PC-9 (cell line): ENCODE measurements at places on chromosomes 7 and 10. TPM values are rescaled to one million over a fixed set of nuclear protein-coding genes. Genes with fewer than 3 reads are reported as not detected.

Gene SMARCD3
- total RNA-seq: 4.6 and 5.7 TPM in 2 replicates

Gene RPEL1
- not detected in 2 replicates for total RNA-seq

Gene SH2D4B
- 0.24 TPM in 1 of 2 replicates, not detected in the other for total RNA-seq

Gene PCGF6
- total RNA-seq: 4.5 and 7.1 TPM in 2 replicates

Gene ZCWPW1
- total RNA-seq: 7.4 TPM in 2 replicates

Gene TYW1B
- 2.2 and 3.0 TPM in 2 replicates for total RNA-seq

Gene SORCS3
- not detected in 2 replicates for total RNA-seq

Gene UMAD1
- total RNA-seq: 15.5 and 20.5 TPM in 2 replicates

Gene CYP3A4
- total RNA-seq: not detected in 2 replicates

Gene JMJD1C
- 68.6 and 78.7 TPM in 2 replicates for total RNA-seq

Gene HOXA13
- 0.35 and 0.40 TPM in 2 replicates for total RNA-seq

- no peak overlapping the region for H3K4me3 ChIP-seq
- no peaks in the 10 kb centered on the region for H3K36me3 ChIP-seq
- H3K4me1 ChIP-seq: no peaks in the 10 kb centered on the region
- no peak for DNase-seq
- no peak overlapping the region for H3K27ac ChIP-seq
Observed at GRCh38 chr10:100740476-100741377, 4.7 kb upstream of the PAX2 start.

DNA sequence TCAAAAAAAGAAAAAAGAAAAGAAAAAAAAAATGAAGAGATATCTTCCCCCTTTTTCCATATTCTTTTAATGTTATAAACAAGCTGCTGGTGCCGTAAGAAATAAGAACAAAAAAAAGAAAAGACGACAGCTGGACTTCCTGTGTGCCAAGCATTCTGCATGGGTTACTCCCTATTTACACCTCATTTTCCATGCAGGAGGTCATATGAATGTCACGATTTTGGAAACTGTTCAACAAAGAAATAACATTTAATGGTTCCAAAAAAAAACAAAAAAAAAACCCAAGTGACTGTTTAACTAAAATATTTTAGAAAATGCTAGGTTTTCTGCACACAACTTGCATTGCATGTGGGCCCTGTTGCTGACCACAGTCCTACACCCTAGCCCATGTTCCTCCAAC lies 159.3 kb downstream of the TNS3 start:
- peaks cover 89% of the 10 kb centered on the region for H3K36me3 ChIP-seq
- no peaks in the 10 kb centered on the region for H3K27me3 ChIP-seq
- no peak for DNase-seq
- no peak overlapping the region for H3K4me3 ChIP-seq
- no peak overlapping the region for H3K27ac ChIP-seq

DNA sequence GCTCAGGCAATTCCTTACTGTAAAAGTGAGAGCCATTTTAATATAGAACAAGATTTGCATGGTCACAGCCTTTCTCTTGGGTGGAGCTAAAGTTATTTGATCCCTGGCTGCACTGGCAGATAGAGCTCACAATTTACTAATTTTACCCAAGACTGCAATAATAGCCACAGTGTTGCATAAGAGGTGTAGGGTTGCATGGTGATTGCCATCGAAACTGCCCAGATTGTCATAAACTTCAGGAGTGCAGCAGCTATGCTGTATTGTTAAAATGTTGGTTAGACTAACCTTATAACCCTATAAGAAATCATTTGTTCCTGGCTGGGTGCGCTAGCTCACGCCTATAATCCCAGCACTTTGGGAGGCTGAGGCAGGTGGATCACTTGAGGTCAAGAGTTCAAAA lies 50.0 kb downstream of the VCL start:
- peak; percentile 61 for DNase-seq
- peak overlapping the region; percentile 90 for H3K27ac ChIP-seq
- H3K36me3 ChIP-seq: peaks cover 26% of the 10 kb centered on the region
- H3K27me3 ChIP-seq: no peaks in the 10 kb centered on the region
- H3K4me3 ChIP-seq: peak overlapping the region; percentile 29; the same call in 1 of the 2 replicates
- H3K4me1 ChIP-seq: peaks cover 62% of the 10 kb centered on the region

- H3K36me3 ChIP-seq: no peaks in the 10 kb centered on the region
- DNase-seq: no peak
- H3K4me1 ChIP-seq: peaks cover 10% of the 10 kb centered on the region
- no peaks in the 10 kb centered on the region for H3K27me3 ChIP-seq
- no peak overlapping the region for H3K27ac ChIP-seq
Observed at GRCh38 chr10:28722065-28722803, 44.9 kb downstream of the BAMBI start.

DNA sequence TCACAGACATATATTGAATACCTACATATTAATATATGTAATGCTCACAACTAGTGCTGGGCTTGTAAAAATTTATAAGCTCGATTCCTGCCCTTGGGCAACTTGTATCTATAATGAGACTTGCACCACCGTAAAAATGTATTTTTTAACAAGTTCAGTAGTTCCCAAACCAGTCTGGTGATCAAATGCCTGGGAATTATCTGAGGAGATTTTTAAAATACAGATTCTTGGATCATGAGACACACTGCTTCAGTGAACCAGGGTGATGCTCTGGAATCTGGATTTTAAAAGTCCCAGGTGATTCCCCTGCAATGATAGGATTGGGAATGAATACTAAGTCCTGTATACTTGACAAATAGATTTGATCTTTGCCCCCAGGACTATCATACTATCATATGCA lies 4.3 kb upstream of the MICU1 start:
- peak; percentile 68 for DNase-seq
- H3K36me3 ChIP-seq: no peaks in the 10 kb centered on the region
- no peaks in the 10 kb centered on the region for H3K27me3 ChIP-seq
- peaks cover 6% of the 10 kb centered on the region for H3K4me1 ChIP-seq
- no peak overlapping the region for H3K27ac ChIP-seq
- no peak overlapping the region for H3K4me3 ChIP-seq

- H3K4me1 ChIP-seq: no peaks in the 10 kb centered on the region
- no peak overlapping the region for H3K4me3 ChIP-seq
- no peak overlapping the region for H3K27ac ChIP-seq
- DNase-seq: peak; percentile 70
- no peaks in the 10 kb centered on the region for H3K36me3 ChIP-seq
Observed at GRCh38 chr10:69703766-69704630, 74.0 kb downstream of the FAM241B start.

DNA sequence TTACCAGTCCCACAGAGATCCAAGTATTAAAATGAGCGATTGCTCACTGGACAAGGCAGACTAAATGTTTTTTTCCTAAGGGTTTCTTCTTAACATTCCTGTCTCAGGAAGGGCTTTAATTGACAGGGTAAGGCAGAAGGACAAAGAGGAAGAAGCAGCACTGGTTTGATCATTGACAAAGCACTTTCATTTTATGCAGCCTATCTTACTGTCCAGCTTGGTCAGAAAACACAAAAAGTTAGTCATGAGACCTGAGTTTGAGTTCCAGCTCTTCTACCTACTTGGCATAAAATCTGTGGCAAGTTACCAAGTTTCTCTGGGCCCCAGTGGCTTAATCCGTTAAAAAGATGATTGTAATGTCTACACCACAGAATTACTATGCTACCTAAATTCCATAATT lies 458.5 kb downstream of the GFRA1 start:
- no peak overlapping the region for H3K4me3 ChIP-seq
- H3K27ac ChIP-seq: no peak overlapping the region
- no peaks in the 10 kb centered on the region for H3K27me3 ChIP-seq
- H3K4me1 ChIP-seq: no peaks in the 10 kb centered on the region
- DNase-seq: no peak

DNA sequence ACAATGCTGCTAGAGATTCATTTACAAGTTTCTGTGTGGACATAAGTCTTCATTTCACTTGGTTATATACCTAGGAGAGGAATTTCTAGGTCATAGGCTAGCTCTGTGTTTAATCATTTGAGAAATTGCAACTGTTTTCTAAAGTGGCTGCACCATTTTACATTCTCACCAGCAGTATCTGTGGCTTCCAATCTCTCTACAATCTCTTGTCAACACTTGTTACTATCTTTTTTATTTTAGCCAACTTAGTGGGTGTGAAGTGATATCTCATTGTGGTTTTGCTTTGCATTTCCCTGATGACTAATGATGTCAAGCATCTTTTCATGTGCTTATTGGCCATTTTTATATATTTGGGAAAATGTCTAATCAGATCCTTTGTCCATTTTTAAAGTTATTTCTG lies 53.0 kb upstream of the DRGX start:
- H3K4me1 ChIP-seq: no peaks in the 10 kb centered on the region
- H3K4me3 ChIP-seq: no peak overlapping the region
- H3K27ac ChIP-seq: no peak overlapping the region
- no peaks in the 10 kb centered on the region for H3K27me3 ChIP-seq
- DNase-seq: no peak

GRCh38 chr10:42987575-42987974 lies 89.3 kb upstream of the RET start:
- H3K4me3 ChIP-seq: no peak overlapping the region
- no peak overlapping the region for H3K27ac ChIP-seq
- H3K4me1 ChIP-seq: no peaks in the 10 kb centered on the region
- no peaks in the 10 kb centered on the region for H3K27me3 ChIP-seq

GRCh38 chr10:110915035-110915434 lies 3.9 kb downstream of the BBIP1 start:
- H3K27me3 ChIP-seq: no peaks in the 10 kb centered on the region
- no peaks in the 10 kb centered on the region for H3K36me3 ChIP-seq
- peaks cover 7% of the 10 kb centered on the region; the same call in 1 of the 2 replicates for H3K4me1 ChIP-seq
- no peak overlapping the region for H3K4me3 ChIP-seq
- no peak overlapping the region for H3K27ac ChIP-seq

DNA sequence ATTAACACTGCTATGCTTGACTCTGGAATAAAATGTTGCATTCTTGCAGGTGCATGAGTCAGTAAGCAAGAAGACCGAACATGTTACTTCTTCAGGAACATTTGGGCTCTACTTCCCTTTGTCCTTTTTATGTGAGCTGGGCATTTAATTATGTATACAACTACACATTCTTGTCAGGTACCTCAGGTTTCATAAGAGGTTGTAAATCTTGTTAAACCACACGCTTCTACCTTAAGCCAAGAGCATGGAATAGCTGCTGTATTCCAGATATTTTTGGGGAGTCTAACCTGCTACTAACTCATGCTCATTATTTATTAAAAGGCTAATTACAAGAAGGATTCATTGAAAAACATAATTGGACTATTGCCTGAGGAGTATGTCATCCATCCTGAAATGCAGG lies 414.2 kb upstream of the KLF6 start:
- no peak overlapping the region for H3K27ac ChIP-seq
- no peaks in the 10 kb centered on the region for H3K4me1 ChIP-seq
- H3K4me3 ChIP-seq: no peak overlapping the region
- H3K36me3 ChIP-seq: no peaks in the 10 kb centered on the region
- H3K27me3 ChIP-seq: no peaks in the 10 kb centered on the region

GRCh38 chr7:101370836-101371235 lies 8.2 kb downstream of the COL26A1 start:
- no peak overlapping the region for H3K27ac ChIP-seq
- H3K4me1 ChIP-seq: no peaks in the 10 kb centered on the region
- H3K4me3 ChIP-seq: no peak overlapping the region
- peaks cover 32% of the 10 kb centered on the region for H3K27me3 ChIP-seq
- H3K36me3 ChIP-seq: no peaks in the 10 kb centered on the region
- no peak for DNase-seq

- no peaks in the 10 kb centered on the region for H3K36me3 ChIP-seq
- H3K27ac ChIP-seq: no peak overlapping the region
- no peaks in the 10 kb centered on the region for H3K4me1 ChIP-seq
- H3K27me3 ChIP-seq: peaks cover 88% of the 10 kb centered on the region
- DNase-seq: no peak
Observed at GRCh38 chr7:50308532-50309385, 4.2 kb downstream of the IKZF1 start.

DNA sequence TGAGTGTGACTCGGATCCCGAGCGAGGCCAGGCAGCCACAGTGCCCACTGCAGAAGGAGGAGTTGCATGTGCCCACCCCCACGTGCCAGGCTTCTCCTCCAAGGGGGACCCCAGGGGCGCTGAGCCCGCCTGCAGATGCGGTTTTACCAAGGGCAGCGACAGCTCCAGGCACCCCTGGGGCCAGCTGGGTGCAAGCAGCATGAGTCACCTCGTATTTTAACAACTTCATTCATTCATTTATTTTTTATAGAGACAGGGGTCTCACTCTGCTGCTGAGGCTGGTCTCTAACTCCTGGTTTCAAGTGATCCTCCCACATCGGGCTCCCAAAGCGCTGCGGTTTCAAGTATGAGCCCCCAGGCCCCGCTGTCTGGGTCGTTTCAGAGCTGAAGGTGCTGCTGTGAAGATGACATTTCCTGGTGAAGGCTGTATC lies 1.3 kb upstream of the FOXL3 start:
- peaks cover 72% of the 10 kb centered on the region for H3K27me3 ChIP-seq
- no peaks in the 10 kb centered on the region for H3K4me1 ChIP-seq
- H3K36me3 ChIP-seq: no peaks in the 10 kb centered on the region
- H3K4me3 ChIP-seq: no peak overlapping the region
- no peak for DNase-seq

GRCh38 chr7:142357953-142358520 lies 100.2 kb upstream of the PRSS58 start:
- H3K4me3 ChIP-seq: peak overlapping the region; percentile 27; the same call in 1 of the 2 replicates
- DNase-seq: peak; percentile 71
- peak overlapping the region; percentile 0; the same call in 1 of the 2 replicates for H3K27ac ChIP-seq

- no peaks in the 10 kb centered on the region for H3K4me1 ChIP-seq
- no peaks in the 10 kb centered on the region for H3K36me3 ChIP-seq
- H3K27me3 ChIP-seq: no peaks in the 10 kb centered on the region
- no peak overlapping the region for H3K27ac ChIP-seq
- DNase-seq: no peak
- no peak overlapping the region for H3K4me3 ChIP-seq
Observed at GRCh38 chr7:22419488-22419887, 62.5 kb upstream of the RAPGEF5 start.

DNA sequence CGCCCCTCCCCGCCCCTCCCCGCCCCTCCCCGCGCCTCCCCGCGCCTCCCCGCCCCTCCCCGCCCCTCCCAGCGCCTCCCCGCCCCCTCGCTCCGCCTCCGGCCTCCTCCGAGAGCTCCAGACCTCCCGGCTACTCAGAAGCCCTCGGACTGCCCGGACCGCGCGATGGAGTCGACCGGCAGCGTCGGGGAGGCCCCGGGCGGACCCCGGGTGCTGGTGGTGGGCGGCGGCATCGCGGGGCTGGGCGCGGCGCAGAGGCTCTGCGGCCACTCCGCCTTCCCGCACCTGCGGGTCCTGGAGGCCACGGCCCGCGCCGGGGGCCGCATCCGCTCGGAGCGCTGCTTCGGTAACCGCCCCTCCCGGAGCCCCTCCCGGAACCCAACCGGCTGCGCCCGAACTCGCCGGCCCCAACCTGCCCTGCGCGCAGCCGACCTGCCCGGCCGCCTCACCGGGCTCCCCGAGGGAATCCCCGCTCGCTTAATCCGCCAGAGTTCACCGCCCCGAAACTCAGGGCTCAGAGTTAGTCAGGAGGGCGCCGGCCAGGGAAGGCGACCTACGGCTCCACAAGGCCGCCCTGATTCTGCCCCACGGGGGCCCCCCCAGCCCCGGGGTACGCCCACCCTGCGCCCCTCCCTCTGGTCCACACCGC lies at the start of gene PAOX:
TSS of gene PAOX (plus strand) at position 111 of the 649 bp plus-strand sequence. CDS start at position 166, 55 bp downstream.
- no peaks in the 10 kb centered on the region for H3K4me1 ChIP-seq
- DNase-seq: peak; percentile 55

DNA sequence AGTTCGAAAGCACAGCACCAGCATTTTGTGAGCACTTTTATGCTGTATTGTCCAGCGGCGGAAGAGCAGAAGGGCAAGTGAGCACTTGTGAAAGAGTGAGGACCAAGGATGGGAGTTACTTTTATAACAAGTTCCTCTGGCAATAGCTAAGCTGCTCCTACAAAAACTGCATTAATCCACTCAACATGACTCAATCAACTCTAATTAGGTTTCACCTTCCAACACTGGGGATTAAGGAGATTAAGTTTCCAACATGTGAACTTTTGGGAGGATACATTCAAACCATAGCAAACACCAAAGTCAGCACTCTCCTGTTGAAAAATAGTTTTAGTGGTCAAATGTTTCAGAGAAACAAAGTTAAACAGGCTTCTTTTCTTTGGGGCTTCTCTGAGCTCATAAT lies 844.5 kb downstream of the REEP3 start:
- H3K4me3 ChIP-seq: no peak overlapping the region
- no peaks in the 10 kb centered on the region for H3K4me1 ChIP-seq
- no peaks in the 10 kb centered on the region for H3K27me3 ChIP-seq
- no peaks in the 10 kb centered on the region for H3K36me3 ChIP-seq
- H3K27ac ChIP-seq: no peak overlapping the region
- no peak for DNase-seq
